Sigmoid colon (tissue), 7 donors: ENCODE measurements at places on chromosomes 16 and 17. TPM values are rescaled to one million over a fixed set of nuclear protein-coding genes. Genes with fewer than 3 reads are reported as not detected.

DNA sequence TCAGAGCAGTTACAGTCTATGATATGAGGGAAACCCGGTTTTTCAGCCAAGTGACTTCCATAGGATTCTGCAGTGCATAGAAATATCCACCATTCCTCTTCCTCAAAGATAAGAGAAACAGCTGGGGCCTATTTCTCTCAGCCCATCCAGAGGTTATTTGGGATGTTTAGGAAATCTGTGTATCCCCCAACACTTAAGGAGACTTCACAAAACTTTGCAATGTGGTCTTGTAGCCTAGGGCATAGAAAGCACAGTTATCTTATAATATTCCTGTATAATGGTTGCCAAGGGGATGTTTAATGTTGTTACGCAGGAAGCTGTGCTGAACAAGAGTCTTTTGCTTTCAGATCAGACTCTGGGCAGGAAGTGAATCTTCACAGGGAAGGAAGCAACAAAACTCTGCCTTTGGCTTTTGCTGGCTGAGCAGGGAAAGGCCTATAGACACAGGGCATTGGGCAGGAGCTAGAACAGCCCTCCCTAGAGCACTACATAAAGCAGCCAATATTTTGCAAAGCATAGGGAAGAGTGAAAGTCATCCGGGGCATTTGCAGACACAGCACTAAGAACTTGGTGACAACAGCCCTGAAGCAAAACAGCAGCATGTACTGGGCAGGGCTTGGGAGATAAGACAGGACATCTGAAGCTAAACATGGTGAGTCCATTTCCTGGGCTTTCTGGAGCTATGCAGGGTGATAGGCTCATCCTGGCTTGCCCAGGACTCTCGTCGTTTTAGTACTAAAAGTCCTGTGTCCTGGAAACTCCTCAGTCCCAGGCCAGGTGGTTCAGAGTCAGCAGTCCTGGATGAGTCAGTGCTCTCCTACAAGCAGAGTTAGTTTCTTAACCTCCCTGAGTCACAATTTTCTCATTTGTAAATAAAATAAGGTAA lies 18.7 kb upstream of the BEAN1 start:
- no peak overlapping the region for H3K4me3 ChIP-seq
- H3K27ac ChIP-seq = peak overlapping the region; percentile 20
- DNase-seq = no peak
- peaks cover 3% of the 10 kb centered on the region for H3K27me3 ChIP-seq

GRCh38 chr16:81142864-81143263 lies 46.7 kb upstream of the GCSH start:
- no peak overlapping the region for H3K4me3 ChIP-seq
- H3K4me1 ChIP-seq = no peaks in the 10 kb centered on the region
- no peaks in the 10 kb centered on the region for H3K27me3 ChIP-seq
- no peak overlapping the region for H3K27ac ChIP-seq

GRCh38 chr16:81933361-81933760 lies 77.9 kb downstream of the SDR42E1 start:
- H3K36me3 ChIP-seq = no peaks in the 10 kb centered on the region
- H3K4me1 ChIP-seq = peaks cover 5% of the 10 kb centered on the region
- H3K27ac ChIP-seq = no peak overlapping the region
- no peak for DNase-seq

DNA sequence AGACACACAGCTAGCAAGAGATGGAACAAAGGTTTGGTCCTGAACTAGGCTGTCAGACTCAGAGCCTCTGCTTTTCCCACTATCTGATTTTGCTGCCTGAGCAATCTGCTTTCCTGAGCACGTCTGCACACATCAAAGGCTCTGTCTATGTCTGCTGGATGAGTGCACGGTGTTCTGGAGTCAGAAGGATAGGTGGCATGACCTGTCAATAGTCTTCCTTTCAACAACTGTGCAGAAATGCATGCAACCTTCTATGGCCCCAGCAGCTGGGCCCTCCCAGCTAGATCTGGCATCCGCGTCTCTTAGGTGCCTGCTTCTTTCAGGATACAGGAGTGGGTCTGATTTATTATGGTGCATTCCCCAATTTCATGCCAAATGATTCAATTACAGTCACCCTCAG lies 138.3 kb downstream of the UTP18 start:
- H3K4me1 ChIP-seq = no peaks in the 10 kb centered on the region
- H3K27me3 ChIP-seq = no peaks in the 10 kb centered on the region
- no peak overlapping the region for H3K4me3 ChIP-seq
- H3K27ac ChIP-seq = no peak overlapping the region
- no peak for DNase-seq

GRCh38 chr17:16820979-16821543 lies 131.0 kb downstream of the CCDC144A start:
- no peak for DNase-seq
- no peaks in the 10 kb centered on the region for H3K27me3 ChIP-seq
- H3K36me3 ChIP-seq = no peaks in the 10 kb centered on the region
- H3K4me1 ChIP-seq = no peaks in the 10 kb centered on the region
- H3K4me3 ChIP-seq = no peak overlapping the region
- no peak overlapping the region for H3K27ac ChIP-seq

DNA sequence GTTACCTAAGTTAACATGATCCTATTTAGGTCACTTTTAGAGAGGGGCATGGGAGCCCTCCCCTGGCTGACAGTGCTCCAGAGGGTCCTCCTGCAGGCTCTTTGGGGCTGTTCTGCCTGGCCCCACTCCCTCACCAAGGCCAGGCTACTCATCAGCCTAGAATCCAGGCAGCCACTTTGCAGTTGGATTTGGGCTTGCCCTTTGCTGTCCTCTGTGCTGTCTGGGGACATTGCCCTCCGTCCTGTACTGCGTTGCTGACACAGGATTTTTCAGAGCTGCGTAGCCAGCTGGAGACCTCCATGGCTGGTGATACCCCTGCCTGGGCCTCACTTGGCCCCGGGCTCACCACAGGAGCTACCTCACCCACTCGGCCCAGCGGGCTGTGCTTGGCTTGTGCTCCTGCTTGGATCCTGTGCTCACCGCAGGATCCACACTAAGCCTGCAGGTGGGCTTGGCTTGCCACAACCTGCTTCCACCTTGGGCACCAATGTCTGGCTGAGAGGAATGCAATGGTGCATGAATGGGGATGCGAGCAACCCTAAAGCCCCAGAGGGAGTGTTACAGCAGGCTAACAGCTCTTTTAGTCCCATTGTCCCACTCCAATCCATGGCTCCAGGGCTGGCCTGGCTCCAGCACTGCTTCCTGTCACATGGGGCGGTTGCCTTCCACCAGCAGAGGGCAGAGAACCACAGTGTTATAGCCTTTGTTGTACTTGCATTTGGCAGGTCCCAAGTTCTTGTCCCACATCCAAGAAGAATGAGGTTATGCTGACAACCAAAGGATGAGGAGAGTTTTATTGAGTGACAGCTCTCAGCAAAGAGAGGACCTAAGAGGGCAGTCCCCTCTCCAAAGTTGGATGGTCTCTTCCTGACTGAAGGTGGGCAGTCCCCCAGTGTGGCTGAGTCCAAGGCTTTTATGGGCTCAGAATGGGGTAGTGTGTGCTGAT lies 21.5 kb downstream of the CCL4 start:
- H3K27ac ChIP-seq = no peak overlapping the region
- H3K4me1 ChIP-seq = no peaks in the 10 kb centered on the region
- no peak overlapping the region for H3K4me3 ChIP-seq
- H3K36me3 ChIP-seq = no peaks in the 10 kb centered on the region
- no peak for DNase-seq

- H3K36me3 ChIP-seq = no peaks in the 10 kb centered on the region
- peaks cover 22% of the 10 kb centered on the region for H3K4me1 ChIP-seq
- no peak overlapping the region for H3K27ac ChIP-seq
Measured at GRCh38 chr17:30375661-30376060, 3.1 kb upstream of the CPD start.

- H3K4me1 ChIP-seq = peaks cover 20% of the 10 kb centered on the region
- H3K36me3 ChIP-seq = no peaks in the 10 kb centered on the region
- no peak overlapping the region for H3K4me3 ChIP-seq
- DNase-seq = no peak
Measured at GRCh38 chr17:82215972-82216300, 3.3 kb upstream of the CCDC57 start.

TPSD1 gene
- not detected for total RNA-seq

- no peak overlapping the region for H3K4me3 ChIP-seq
- no peaks in the 10 kb centered on the region for H3K36me3 ChIP-seq
- DNase-seq = no peak
- peaks cover 4% of the 10 kb centered on the region for H3K27me3 ChIP-seq
Measured at GRCh38 chr16:68656751-68657150, 11.6 kb downstream of the CDH3 start.

ATF7IP2 gene
- total RNA-seq = 15.3 TPM

DNA sequence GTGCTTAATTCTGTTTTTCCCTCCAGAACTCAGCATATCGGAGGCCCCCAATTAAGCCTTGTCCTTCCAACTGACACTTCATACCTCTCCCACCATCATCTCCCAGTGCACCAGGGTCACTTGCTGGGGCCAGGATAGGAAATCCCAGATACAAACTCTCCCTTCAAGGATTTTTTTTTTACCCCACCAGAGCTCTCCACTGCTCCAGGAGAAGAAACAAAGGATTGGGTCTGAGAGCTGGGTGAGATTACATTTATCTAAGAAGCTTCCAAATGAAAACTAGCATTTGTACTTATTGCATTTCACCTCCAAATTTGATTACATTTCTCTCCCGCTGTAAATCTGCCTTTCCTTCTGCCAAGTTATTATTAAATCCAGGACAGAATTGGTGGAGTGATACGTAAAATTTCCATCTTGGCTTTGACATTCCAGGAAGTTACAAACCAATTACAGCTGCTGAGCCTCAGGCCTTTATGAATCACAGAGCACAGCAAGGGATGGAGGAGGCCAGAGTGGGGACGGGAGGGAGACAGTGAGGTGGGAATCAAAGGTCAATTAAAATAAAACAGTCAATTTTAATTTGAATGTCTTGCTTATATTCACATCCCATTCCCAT lies 123.5 kb downstream of the USP31 start:
- no peaks in the 10 kb centered on the region for H3K36me3 ChIP-seq
- no peaks in the 10 kb centered on the region for H3K27me3 ChIP-seq
- H3K27ac ChIP-seq = no peak overlapping the region

- DNase-seq = no peak
- H3K36me3 ChIP-seq = no peaks in the 10 kb centered on the region
- H3K27me3 ChIP-seq = no peaks in the 10 kb centered on the region
Measured at GRCh38 chr16:47150067-47150466, 6.3 kb upstream of the NETO2 start.

RPGRIP1L gene
- total RNA-seq = 3.6 TPM

DNA sequence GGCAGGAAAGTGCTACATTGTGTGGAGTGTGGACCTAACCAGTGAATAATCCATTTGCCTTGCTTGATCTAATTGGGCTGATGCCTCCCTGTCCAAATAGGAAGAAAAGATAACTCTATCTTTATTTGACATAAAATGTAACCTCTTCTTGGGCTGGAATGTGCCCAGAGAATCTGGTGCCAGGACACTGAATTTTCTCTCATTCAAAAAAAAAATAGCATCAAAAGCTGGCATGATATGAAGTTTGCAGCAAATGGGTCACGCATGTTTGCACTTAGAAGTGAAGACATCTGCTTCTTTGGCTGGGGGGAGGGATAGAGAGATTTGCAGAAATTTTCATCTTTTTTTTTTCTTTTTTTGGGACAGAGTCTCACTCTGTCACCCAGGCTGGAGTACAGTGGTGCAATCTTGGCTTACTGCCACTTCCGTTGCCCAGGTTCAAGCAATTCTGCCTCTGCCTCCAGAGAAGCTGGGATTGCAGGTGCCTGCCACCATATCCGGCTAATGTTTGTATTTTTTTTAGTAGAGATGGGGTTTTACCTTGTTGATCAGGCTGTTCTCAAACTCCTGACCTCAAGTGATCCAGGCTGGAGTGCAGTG lies 478.2 kb upstream of the EEF2KMT start:
- H3K27ac ChIP-seq = no peak overlapping the region
- H3K36me3 ChIP-seq = no peaks in the 10 kb centered on the region
- H3K4me3 ChIP-seq = no peak overlapping the region
- H3K4me1 ChIP-seq = no peaks in the 10 kb centered on the region
- no peak for DNase-seq

GRCh38 chr16:22621586-22622155 lies 111.0 kb downstream of the NPIPB5 start:
- DNase-seq = no peak
- H3K4me3 ChIP-seq = no peak overlapping the region
- no peaks in the 10 kb centered on the region for H3K27me3 ChIP-seq
- H3K27ac ChIP-seq = no peak overlapping the region

GRCh38 chr17:75454193-75454592 lies 2.2 kb upstream of the TMEM94 start:
- H3K4me3 ChIP-seq = no peak overlapping the region
- H3K36me3 ChIP-seq = no peaks in the 10 kb centered on the region
- no peak overlapping the region for H3K27ac ChIP-seq
- no peak for DNase-seq
- peaks cover 18% of the 10 kb centered on the region for H3K4me1 ChIP-seq

DNA sequence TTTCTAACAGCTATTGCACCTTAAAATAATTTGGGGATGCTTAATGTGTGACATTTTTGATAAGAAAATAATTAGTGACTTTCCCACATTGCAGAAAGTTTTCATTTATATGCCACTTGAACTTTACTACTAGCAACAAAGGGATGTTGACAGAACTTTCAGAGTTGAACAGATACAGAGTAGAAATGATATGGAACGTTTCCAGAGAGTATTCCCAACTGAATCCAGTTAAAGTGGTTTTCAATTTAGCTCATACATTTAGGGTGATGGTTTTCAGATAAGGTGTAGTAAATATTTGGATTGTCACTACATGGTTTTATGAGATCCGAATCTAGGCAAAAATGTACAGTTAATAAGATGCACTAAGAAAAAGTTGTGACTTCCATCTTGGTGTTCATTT lies 17.3 kb downstream of the MAP2K4 start:
- peaks cover 6% of the 10 kb centered on the region for H3K36me3 ChIP-seq
- no peaks in the 10 kb centered on the region for H3K27me3 ChIP-seq
- no peak overlapping the region for H3K4me3 ChIP-seq
- no peak overlapping the region for H3K27ac ChIP-seq

DNA sequence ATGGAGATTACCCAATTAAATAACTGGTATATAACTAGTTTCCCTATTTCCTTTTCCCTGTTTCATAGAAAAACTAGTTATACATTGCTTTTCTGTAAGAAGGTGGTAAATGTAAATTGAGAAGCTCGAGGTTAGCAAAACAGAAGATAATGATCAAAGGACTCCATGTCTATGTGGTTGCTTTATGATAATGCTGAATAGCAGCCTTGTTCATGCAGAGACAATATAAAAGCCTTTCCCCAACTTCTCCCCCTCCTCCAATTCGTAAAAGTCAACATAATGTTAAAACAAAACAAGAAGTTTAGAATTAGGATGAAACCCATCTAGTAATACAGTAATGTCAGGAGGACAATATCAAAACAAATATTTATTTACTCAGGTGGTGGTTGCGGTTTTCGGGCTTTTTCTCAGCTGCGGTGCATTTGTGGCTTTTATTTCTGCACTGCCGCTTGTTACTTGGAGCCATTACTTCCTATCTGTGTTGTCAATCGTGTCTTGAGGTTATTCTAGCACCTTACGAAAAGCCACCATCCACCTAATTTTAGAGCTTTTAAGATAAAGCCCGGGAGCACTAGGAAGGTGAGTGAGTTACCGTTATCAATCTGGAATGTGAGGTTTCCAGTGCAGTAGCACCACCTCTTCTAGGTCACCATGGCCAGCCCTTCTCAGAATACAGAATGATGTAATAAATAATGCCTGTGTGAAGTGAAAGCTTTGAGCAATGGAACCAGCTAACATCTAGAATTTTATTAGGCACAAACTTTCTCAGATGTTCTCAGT lies 297.5 kb downstream of the CDH13 start:
- no peaks in the 10 kb centered on the region for H3K27me3 ChIP-seq
- H3K4me1 ChIP-seq = no peaks in the 10 kb centered on the region
- no peak overlapping the region for H3K4me3 ChIP-seq
- H3K36me3 ChIP-seq = no peaks in the 10 kb centered on the region
- H3K27ac ChIP-seq = no peak overlapping the region

GRCh38 chr16:84699147-84699711 lies 571 bp upstream of the USP10 start:
- H3K36me3 ChIP-seq = no peaks in the 10 kb centered on the region
- DNase-seq = peak; percentile 34
- H3K27me3 ChIP-seq = no peaks in the 10 kb centered on the region
- peak overlapping the region; percentile 99 for H3K4me3 ChIP-seq
